RWPE2 (cell line): ENCODE measurements at places on chromosomes 1 and 21.

- no peak for DNase-seq
Observed at GRCh38 chr1:193242000-193242399, 55.6 kb upstream of the B3GALT2 start.

DNA sequence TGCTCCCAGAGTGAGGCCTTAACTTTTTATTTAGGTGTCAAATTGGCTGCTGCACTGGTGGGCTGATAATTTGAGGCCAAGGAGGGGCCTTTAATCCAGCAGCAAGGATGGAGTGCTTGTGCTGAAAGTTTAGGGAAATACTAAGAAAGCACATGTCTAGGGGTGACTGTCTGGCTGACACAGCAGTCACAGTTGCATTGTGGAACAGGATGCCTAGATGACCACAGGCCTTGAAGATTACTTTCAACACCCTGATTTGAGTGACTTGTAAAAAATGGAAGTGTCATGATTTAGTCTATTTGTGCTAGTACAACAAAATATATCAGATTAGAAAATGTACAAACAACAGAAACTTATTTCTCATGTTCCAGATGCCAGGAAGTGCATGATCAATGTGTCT is 57.7 kb downstream of the ZNF697 start:
- DNase-seq: no peak

DNA sequence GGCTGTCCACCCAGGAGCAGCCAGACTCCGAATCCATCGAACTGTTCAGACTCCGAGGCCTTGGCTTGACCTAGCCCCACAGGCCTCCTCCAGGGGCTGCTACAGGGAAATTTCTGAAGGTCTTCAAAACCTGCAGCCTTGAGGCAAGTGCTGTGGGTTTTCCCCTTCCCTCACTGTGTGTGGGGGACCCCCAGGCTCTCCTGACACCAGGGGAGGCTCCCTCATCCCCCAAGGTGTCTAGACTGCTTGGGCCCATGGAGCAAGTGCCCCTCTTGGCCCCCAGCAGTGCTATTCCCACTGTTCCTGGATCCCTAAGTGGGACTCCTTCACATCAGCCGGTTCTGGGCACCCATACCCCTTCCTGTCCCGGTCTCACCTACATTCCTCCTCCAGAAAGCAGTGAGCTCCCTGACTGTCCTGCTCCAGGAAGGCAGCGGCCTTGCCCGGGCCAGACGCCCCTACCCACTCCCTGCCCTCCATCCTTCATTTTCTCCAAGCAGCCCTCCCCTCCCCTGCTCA is 814 bp downstream of the PAQR7 start:
- no peak for DNase-seq

- no peak for DNase-seq
Observed at GRCh38 chr1:157142765-157143423, 4.7 kb upstream of the ETV3 start.

- no peak for DNase-seq
Observed at GRCh38 chr1:54475357-54475881, 69.2 kb upstream of the SSBP3 start.

DNA sequence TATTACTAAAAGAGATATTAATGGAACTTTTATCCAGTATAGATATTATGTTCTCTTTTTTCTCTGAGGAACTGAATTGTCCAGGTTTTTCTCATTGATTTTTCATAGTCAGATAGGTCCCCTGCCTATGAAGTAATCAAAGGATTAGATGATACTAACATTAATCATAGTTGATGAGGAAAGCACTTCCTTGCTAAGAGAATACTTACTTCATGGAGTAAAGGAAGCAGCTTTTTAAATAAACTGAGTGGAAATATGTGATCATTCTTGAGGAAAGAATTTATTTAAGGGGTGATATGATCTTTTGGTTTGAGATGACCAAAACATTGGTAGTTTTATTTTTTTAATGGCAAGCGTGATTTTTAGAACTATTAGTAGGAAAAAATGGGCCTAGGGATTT is 58.9 kb downstream of the SWT1 start:
- no peak for DNase-seq

GRCh38 chr1:16967095-16967575 is 13.3 kb downstream of the MFAP2 start:
- peak; percentile 56 for DNase-seq

DNA sequence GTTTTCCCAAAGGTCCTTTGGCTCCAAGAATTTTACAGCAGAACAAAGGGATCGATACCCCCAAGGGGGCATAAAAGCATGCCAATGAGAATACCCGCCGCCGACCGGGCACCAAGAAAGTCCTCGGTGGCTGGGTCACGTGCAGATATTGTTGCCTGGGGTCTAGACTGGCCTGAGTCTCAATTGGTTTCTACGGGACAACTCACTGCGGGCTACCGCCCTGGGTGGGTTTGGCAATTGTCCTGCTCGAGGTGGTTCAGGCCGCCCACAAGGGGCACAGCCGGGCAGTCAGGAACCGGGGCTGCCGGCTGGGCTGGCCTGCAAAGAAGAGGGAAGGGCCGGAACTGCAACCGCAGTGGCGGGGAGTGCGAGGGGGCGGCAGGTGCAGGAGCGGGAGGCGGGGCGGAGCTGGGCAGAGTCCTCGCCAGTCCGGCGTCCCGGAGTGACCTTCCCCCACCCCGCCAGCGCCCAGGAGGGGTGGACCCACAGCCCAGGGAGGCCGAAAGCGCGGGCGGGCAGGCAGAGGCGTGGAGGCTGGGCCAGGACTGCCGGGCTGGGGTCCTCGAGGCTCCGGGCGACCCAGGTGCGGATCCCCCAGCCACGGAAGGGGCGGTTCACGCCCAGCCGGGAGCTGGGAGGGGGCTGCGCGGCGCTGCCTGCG is 926 bp upstream of the ATP1B1 start:
- peak; percentile 76 for DNase-seq

- no peak for DNase-seq
Observed at GRCh38 chr1:98468111-98468717, 193.3 kb upstream of the SNX7 start.

- DNase-seq: no peak
Observed at GRCh38 chr1:240687820-240688219, 75.9 kb upstream of the GREM2 start.

- no peak for DNase-seq
Observed at GRCh38 chr21:33586927-33587326, 1.6 kb downstream of the DONSON start.

GRCh38 chr21:36320421-36321324 is 676 bp downstream of the MORC3 start:
- DNase-seq: peak; percentile 82

- DNase-seq: peak; percentile 75
Observed at GRCh38 chr1:55443175-55443915, 228.2 kb upstream of the USP24 start.

DNA sequence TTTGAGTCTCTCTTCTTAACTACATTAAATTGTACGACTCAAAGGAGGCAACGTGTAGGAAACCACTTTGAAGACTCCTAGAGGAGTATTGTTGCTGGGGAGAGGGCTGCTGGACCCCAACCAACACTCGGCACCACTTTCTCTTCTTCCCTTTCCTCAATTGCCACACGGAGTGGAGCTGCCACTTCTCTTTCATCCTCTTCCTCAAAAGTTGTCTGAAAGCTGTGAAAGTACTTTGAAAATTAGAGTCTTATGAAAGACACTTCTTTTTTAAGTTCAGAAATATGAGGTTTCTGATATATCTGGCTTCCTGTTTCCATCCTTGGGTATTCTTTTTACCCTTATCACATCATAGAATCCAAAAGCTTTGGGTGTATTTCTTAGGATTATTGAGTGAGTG is 59.5 kb downstream of the MRPS6 start:
- DNase-seq: no peak

DNA sequence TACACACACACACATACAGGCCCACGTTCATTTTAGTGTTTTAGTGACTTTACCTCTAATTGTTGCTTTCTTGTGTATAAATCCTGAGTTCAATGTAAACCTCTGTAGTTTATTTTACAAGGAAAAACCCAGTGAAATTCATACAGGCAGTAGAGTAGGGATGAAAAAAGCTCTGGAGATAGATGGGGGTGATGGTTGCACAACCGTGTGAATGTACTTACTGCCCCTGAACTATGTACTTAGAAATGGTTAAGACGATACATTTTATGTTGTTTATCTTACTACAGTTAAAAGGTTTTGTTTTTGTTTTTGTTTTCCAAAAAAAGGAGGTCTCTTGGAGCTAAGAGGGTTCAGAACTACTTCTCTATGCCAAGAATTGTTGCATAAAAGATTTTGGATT is 29.7 kb upstream of the PRDM15 start:
- DNase-seq: no peak

DNA sequence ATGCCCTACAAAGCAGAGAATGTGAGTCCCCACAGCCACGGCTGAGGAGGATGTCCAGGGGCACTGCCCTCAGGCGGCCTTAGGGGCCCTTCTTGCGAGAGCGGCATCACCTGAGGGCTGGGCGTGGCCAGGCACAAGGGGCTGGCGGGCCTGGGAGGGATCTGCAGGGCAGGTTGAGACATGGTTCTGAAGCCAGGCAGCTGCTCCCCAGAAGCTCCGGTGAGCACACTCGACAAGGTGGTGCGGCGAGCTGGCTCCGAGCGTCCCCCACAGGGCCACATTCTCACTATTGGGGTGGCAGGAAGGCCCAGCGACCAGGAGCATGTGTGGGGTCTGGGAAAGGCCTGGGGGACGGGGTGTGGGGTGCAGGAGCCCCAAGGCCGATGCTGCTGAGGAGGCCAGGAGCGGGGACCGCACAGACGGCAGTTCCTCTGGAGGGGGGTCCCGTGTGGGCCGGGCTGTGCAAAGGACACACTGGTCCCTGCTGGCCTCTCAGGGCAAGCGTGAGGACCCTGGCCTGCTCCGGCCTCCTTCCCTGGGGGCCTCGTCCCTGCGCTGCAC is 47.2 kb downstream of the MORN1 start:
- DNase-seq: peak; percentile 87

- no peak for DNase-seq
Observed at GRCh38 chr21:14554948-14555347, 8.8 kb upstream of the SAMSN1 start.

GRCh38 chr1:208332774-208333126 is 88.6 kb upstream of the PLXNA2 start:
- DNase-seq: no peak

GRCh38 chr1:56821462-56821797 is 2.2 kb upstream of the FYB2 start:
- no peak for DNase-seq

DNA sequence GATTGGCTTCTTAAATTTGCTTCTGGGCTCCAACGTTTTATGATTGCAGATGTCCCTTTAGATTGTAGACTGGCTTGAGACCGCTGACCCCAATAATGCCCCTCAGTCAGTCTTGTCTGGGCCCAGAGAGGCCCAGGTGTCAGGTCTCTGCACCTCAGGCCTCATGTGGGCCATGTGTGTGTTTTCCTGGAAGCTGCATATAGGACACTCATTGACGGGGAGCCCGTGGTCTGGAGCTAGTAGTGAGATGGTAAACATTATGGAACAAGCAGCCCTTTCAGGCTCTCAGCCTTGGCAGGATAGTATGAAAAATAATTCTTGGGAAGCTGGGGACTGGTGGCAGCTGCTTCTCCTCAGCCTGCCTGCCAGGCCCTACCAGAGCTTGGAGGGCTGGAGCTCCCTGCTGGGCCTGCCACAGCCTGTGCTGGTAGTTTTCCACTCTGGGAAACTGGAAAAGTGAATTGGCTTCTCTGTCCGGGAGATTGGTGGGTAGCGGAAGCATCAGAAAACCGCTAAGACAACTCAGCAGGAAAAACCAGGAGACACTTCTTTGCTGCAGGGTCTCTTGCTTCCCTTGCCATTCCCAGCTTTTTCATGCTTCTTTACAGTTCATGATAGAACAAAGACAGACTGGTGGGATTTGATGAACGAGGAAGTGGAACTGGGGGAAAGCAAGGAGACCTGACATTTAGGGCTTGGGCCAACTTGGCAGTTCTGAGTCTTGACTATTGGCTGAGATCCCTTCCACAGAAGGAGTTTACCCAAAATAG is 57.8 kb upstream of the HSD17B7 start:
- no peak for DNase-seq

DNA sequence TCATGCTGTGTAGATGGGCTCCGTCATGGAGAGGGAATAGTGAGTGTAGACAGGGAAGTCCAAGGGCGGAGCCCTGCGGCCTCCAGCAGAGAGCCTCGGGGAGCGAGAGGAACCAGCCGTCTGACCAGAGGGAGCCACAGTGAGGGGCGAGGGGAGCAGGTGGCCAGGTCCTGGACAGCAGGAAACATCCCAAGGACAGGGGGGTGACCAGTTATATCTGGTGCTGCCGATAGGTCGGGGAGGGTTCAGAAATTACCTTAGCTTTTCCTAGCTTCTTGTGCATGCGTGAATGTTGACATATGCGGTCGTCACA is 46.5 kb downstream of the TRAPPC10 start:
- no peak for DNase-seq

- DNase-seq: peak; percentile 84
Observed at GRCh38 chr1:115179397-115180079, 90.2 kb upstream of the TSPAN2 start.

DNA sequence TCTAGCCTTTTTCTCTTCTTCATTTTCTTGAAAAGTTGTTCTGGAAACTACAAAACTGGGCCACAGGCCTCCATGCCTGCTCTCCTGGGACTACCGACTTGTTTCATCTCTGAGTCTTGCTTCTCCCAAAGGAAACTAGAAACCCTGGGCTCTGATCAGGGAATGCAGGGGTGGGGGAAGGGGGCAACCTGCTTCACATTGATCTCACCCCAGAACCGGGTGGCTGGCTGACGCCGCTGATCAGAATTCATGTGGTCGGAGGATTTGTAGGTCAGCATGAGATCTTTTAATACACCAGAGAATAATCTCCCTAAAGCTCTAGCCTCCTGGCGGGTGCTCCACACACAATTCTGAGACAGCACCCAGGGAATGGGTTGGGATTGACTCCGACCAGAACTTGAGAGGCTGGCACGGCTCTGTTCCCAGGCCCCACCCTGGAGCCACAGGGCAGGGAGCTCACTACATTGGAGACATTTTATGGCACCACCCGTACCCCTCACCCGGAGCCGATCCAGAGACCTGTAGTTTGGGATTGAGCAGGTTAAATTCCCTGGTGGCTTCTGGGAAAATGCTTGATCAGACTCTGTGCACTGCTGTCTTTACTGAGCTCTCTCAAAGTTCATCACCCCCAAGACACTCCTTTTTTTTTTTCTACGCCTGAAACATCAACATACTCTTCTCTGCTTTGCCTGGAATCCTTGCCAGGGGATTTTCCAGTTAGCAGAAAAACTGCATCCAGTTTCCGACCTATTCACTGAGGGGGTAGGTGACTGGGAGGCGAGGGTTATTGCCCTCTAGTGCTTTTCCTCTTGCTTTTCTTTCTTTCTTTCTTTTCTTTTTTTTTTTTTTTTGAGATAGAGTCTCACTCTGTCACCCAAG is 12.2 kb upstream of the ARHGEF10L start:
- DNase-seq: no peak
